ENCODE measurements at places on chromosomes 7 and 10. TPM values are rescaled to one million over a fixed set of nuclear protein-coding genes. Genes with fewer than 3 reads are reported as not detected.

- H3K4me1 ChIP-seq = no peaks in the 10 kb centered on the region
- H3K27me3 ChIP-seq = no peaks in the 10 kb centered on the region
- H3K4me3 ChIP-seq = no peak overlapping the region
- no peak overlapping the region for H3K27ac ChIP-seq
These were observed 44.4 kb downstream of the PFKFB3 start for GRCh38 chr10:6247041-6247712.

- H3K4me3 ChIP-seq = no peak overlapping the region
- peaks cover 37% of the 10 kb centered on the region for H3K27me3 ChIP-seq
- no peak overlapping the region for H3K27ac ChIP-seq
- no peak for DNase-seq
These were observed 31.5 kb upstream of the LHFPL3 start for GRCh38 chr7:104296900-104297299.

DNA sequence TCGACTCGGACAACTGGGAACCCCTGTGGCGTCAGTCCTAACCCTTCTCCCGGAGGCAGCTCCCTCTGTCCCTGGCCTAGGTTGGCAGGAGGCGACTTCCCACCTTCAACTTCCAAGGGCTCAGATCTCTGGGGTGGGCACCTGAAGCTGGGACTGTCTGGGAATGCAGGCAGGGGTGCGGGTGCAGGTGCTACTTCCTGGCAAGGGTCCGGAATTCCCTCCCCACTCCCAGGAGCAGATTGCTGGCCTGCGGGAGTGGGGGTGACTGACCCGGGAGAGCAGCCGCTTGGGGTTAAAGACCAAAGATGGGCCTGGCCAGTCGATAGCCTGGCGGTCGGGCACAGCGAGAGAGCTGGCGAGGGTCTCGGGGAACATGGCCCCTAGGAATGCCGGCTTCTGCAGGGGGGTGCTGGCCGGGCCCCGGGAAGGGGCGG is 387 bp downstream of the EPHA1 start:
- H3K4me3 ChIP-seq = peak overlapping the region; percentile 59
- no peaks in the 10 kb centered on the region for H3K27me3 ChIP-seq
- no peak overlapping the region for H3K27ac ChIP-seq
- DNase-seq = no peak
- H3K4me1 ChIP-seq = peaks cover 66% of the 10 kb centered on the region

GRCh38 chr7:10632712-10633111 is 341.0 kb upstream of the PHF14 start:
- DNase-seq = no peak
- no peaks in the 10 kb centered on the region for H3K27me3 ChIP-seq
- no peak overlapping the region for H3K27ac ChIP-seq
- no peaks in the 10 kb centered on the region for H3K36me3 ChIP-seq
- no peak overlapping the region for H3K4me3 ChIP-seq
- no peaks in the 10 kb centered on the region for H3K4me1 ChIP-seq

The C10orf62 gene
- total RNA-seq = not detected

DNA sequence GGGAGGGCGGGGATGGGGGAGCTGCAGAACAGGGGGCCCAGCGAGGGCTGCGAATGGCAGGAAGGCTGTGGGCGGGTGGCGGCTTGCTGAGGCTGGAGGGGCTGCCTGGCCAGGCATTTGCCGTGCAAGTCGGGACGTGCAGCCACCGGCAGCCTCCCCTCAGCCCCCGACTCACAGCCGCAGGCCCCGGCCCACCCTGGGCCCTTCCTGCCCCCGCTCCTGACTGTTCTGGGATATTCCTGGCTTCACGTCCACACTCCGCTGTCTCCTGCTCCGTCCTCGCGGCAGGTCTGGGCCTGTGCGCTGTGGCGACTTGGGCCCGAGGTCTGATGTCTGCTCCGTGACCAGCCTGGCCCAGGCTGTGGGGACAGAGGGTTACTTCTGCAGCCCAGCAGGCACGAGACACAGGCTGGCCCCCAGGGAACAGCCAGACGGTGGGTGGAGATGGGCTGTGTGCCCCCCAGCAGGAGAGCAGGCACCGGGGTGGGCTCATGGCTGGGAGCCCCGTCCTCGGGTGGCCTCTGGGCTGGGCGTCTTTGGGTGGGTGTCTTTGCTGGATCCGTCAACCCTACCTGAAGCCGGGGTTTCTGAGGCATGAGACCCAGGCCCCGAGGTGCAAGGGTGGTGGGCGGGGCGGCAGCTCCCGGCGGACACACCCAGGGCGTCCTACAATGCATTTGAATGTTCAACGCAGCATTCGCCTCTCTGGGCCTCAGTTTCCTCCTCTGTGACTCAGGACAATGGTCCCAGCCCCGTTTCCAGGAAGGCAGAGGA is 86.5 kb downstream of the FOXL3 start:
- no peak overlapping the region for H3K27ac ChIP-seq
- no peaks in the 10 kb centered on the region for H3K36me3 ChIP-seq
- no peak for DNase-seq

The PAX4 gene
- total RNA-seq = not detected
